ENCODE measurements at places on chromosomes 6 and 20.

DNA sequence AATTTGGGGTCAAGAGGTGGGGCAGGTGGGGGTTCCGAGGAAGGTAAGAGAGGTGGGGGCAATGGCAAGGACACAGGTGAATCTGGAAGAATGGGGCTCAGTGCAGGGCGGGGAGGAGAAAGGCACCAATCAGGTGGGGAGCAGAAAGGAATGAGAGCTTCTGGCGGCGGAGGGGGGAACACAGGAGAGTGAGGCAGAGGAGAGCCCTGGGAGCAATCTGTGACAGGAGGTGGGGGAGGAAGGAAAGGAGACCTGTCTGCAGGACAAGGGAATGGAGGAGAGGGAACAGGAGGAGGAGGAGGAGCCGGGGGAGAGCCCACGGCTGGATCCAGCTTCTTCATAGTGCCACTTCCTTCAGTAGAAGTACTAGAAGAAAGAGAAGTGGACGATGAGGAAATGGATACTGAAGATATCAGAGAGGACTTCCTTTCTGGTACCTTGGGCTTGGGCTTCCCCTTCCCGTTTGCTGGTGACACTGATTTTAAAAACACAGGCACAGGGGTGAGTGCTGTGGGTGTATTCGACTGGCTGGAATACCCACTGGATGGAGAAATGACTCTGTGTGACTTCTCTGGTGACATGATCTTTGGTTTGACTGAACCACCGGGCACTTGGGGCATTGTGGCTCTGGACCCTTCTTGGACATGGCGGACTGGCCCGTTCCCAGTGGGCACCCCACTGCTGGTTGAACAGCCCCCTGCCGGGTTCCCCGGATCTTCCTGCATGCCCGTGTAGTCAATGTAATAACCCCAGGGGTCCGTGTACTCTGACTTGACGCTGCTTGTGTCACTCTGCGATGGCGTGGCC lies 27.4 kb downstream of the HEBP2 start:
- no peak for DNase-seq

DNA sequence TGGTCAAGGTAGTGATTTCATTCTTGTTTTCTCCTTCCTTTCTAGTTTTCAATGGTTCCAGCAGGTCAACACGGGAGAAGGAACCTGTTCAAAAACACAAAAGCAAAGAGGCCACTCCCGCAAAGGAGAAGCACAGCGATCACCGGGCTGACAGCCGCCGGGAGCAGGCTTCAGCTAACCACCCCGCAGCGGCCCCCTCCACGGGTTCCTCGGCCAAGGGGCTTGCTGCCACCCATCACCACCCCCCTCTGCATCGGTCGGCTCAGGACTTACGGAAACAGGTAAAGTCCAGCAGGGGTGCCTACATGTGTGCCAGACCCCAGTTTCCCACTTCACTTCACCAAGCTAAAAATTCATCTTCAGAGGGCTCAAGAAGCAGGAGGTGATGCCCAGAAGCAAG lies 175.6 kb downstream of the DTNBP1 start:
- no peak for DNase-seq

- no peak for DNase-seq
Observed at GRCh38 chr6:136846046-136846445, 23.7 kb downstream of the PEX7 start.

DNA sequence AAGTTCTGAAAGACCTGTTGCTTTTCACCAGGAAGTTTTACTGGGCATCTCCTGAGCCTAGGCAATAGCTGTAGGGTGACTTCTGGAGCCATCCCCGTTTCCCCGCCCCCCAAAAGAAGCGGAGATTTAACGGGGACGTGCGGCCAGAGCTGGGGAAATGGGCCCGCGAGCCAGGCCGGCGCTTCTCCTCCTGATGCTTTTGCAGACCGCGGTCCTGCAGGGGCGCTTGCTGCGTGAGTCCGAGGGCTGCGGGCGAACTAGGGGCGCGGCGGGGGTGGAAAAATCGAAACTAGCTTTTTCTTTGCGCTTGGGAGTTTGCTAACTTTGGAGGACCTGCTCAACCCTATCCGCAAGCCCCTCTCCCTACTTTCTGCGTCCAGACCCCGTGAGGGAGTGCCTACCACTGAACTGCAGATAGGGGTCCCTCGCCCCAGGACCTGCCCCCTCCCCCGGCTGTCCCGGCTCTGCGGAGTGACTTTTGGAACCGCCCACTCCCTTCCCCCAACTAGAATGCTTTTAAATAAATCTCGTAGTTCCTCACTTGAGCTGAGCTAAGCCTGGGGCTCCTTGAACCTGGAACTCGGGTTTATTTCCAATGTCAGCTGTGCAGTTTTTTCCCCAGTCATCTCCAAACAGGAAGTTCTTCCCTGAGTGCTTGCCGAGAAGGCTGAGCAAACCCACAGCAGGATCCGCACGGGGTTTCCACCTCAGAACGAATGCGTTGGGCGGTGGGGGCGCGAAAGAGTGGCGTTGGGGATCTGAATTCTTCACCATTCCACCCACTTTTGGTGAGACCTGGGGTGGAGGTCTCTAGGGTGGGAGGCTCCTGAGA lies at the start of gene HFE:
HFE (plus strand) TSS at position 146 of the 832 bp plus-strand sequence; CDS start at position 158, 12 bp downstream.
- peak; percentile 11 for DNase-seq

DNA sequence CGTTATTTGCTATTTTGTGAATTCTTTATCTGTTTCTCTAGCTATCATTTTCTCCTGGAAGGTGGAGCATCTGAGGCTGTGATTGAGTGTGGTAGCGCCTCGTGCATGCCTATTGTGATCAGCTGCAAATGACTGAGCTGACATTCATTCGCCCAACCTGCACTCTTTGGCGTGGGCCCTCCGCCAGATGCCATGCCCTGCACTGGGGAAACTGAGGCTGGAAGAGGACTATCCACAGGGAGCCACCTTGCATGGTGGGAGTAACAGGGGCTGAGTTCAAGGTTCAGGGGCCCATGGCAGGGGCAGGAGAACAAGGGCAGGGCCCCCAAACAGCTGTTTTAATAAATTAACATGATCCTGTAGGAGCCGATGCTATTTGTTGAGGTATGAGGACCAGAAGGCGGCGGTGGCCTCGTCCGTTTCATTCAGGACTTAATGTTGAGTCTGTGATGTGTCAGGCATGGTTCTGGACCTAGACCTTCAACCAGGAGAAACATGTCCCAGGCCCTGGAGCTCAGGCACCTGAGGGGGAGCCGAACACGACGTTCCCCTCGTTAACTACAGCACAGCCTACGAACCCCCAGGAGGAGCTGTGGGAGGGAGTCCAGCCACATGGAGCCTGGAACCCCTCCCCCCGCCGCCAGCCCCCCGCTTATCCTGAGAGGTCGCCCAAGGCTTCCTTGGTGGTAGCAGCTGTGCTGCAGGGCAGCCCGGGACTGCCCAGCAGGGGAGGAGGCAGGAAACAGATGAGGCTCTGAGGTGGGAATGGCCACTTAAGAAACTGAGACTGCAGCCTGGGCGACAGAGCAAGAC lies 242.9 kb downstream of the CDH4 start:
- no peak for DNase-seq

- DNase-seq, result peak; percentile 100
Observed at GRCh38 chr6:41072836-41073202, at the start of gene NFYA. TSS of gene NFYA (plus strand) at chr6:41072974. CDS start at chr6:41079090, 6,116 bp downstream.

DNA sequence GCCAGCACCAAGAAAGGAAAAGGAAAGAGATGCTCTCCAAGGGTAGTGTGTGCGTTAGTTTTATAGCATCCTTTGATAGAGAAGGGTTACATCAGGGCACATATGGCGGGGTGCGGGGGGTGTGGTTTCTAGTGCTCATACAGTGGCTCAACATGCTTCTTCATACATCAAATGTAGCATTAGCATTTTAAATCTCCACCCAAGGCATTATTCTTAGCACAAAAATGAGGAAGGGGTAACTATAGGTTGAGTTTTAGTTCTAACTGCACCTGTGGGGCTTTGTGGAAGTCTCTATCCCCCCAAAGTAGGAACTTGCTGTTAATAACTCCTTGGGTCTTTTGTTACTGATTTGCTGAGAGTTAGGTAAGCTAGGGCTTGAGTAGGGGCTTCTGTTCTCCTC lies 89.3 kb downstream of the CEP57L1 start:
- no peak for DNase-seq

DNA sequence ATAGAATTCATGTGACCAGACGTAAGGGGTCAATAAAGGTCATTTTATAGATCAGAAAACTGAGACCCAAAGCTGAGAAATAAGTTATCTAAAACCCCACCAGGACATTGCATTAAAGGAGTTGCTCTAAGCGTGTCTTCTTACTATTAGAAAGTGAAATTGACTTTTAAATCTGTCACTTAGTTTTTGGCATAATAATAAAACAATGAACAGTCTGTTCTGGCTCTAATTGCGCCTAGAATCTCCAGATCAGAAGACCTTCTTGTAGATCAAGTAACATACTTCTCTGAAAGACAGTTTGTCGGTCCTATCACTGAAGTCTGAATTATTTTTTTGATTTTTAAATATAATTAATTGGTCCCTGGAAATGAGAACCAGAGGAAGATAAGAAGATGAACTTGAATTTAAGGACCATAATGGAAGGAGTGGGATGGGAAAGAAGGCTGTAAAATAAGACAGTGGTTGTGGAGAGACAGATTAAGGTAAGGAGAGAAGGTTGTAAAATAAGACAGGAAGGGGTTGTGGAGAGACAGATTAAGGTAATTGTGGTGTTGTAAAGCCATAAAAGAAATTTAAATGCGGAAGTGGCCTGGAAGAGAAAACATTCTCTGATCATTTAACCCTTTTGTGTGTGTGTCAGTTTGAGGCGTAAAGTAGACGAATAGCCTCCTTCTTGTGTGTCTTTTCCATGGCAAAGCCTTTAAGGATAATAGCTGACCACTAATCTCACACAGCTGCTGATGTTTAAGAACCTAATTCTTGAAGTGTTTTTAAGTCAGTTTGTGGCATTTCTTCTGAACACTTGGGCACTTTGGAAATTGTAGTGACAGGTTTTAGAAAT lies 20.1 kb downstream of the TOP1 start:
- DNase-seq, result no peak

GRCh38 chr6:39273406-39273821 lies 40.8 kb downstream of the KCNK17 start:
- DNase-seq, result no peak

DNA sequence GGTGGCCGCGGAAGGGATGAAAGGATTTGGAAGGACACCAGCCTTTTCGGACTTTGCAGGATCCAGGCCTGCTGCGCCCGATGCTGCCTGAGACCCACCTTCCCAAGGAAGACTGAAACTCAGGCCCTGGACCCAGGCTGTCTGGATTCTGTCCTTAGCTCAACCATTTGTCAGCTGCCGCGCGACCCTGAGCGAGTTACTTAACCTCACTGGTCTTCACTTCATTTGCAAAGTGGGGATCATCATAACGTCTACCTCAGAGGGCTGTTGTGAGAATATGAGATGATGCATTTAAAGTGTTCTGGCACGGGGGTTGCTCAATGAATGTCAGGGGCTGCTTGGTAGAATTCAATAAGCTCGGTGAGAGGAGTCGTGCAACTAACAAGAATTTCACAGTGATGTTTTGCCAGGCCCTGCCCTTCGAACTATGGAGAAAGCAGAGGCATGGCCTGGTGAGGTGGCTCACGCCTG lies 104.2 kb upstream of the PRDM1 start:
- no peak for DNase-seq

DNA sequence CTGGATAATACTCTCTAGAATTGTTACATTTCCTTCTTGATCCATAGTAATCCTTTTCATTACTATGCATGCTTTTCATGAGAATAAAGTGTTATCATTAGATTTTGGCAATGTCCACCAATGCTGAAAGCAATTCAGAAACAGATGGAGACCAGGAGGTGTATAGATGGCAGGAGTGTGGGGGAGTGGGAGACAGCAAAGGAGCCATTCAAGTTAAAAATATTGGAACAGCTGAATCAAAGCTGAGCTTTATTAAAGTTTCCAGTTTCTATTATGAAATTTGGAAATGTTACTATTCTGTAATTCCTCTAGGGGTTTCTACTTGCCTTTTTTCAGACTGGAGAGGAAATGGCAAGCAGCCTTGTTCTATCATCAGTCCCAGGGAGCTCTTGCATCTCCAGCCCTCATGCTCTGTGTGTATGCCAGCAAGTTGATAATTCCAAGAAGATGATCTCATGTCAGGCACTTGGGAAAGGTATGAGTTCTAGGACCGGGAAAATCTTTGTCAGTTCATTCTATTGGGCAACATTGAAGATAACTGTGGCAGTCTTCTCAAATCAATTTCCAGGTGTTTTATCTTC lies 228.0 kb downstream of the CD109 start:
- DNase-seq, result no peak

GRCh38 chr6:2197177-2197671 lies 48.2 kb downstream of the GMDS start:
- DNase-seq, result no peak

- no peak for DNase-seq
Observed at GRCh38 chr6:160331204-160331603, 17.0 kb upstream of the SLC22A3 start.

- peak; percentile 38 for DNase-seq
Observed at GRCh38 chr6:30219244-30219643, 6.0 kb upstream of the TRIM26 start.

DNA sequence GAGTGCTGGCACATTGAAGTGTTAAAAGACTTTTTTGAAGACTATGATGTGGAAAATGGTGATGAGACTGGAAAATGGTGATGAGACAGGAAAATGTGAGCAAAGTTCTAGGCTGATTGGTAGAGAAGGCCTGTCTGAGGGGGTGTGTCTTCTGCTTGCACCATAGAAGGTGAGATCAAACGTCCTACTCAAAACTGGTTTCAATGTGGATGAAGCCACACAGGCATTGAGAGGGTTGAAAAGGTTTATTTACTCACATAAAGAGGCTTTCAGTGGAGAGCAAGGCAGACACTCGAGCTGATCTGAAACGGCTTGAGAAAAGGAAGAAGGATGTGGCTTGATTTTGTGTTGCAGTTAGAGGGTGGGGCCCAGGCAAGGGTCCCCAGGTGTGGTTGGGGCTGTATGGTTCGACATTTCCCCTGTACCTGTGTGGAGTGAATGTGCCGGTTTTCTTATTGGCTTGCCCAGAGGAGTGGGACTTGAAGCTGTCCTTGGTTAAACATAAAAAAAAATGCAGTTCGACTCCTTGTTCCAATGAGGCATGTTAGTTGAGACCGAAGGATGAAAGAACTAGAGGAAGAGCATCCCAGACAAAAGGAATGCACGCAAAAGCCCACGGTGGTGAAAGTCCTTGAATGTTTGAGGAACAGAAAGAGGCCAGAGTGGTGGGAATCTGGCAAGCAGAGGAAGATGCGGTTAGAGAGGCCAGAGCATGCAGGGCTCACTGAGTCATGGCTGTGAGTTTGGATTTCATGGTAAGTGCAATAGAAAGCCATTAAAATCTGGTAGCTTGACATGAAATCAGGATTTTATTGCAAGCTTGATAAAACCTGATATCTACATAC lies 172.3 kb downstream of the EPM2A start:
- no peak for DNase-seq

GRCh38 chr6:80789912-80790570 lies 683.6 kb downstream of the BCKDHB start:
- DNase-seq, result no peak

DNA sequence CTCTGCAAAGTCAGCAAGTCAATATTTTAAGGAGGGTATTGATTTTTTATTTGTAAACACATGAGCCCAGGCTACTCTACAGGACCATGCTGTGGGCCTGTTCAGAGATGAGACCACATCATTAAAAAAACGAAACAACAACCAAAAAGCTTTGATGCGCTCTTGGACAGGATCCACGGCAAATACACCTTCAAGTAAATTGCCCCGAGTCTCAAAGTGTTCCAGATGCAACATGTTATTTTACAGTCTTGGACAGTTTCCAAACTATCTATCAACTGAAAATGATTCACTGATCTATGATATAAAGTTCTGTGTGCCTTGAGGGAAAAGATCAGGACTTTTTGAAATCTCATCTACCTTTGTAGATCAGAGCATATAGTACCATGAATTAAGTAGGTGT lies 25.8 kb upstream of the CARMIL1 start:
- DNase-seq, result no peak

- no peak for DNase-seq
Observed at GRCh38 chr6:111361648-111362047, 121.4 kb downstream of the REV3L start.

- peak; percentile 36 for DNase-seq
Observed at GRCh38 chr20:62938105-62938888, at the start of gene GID8. TSS of gene GID8 (plus strand) at chr20:62938147. CDS start at chr20:62941503, 3,356 bp downstream.

Measured in activated T-cell treated with anti-CD3 and anti-CD28 coated beads, Interleukin-2, amount 50 U/mL, for 4 hours (primary cell).